Fibroblast of gingiva (primary cell): ENCODE measurements at places on chromosomes 7 and 10.

GRCh38 chr10:34139559-34139958 lies 675.5 kb downstream of the PARD3 start:
- peak; percentile 11 for DNase-seq

GRCh38 chr7:150931199-150931869 lies 46.8 kb downstream of the KCNH2 start:
- no peak for DNase-seq

- DNase-seq, result peak; percentile 47
These were observed 274.7 kb downstream of the HDAC9 start for GRCh38 chr7:18770154-18770811.

- DNase-seq, result peak; percentile 81
These were observed 74.1 kb downstream of the NRBF2 start for GRCh38 chr10:63206997-63207811.

GRCh38 chr10:74275755-74276290 lies 124.8 kb downstream of the ADK start:
- no peak for DNase-seq

DNA sequence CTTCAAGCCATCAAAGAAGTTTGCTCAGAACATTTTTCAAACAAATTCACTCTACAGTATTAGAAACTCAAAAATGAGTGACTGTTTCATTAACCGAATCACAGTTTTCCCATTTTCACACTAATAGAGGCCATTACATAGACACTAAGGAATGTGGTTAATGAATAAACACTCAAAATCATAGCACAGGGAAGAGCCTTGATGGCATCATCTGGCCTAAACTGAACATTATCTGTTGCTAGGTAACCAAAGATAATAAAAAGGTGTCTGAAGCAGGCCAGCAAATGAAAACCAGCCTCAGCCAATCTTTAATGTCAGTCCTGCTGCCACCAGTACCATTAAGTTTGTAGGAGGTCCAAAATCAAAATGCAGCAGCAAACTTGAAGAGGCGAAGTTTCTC lies 492.4 kb upstream of the STEAP1 start:
- no peak for DNase-seq

- DNase-seq, result no peak
These were observed 9.0 kb downstream of the ADCK2 start for GRCh38 chr7:140681766-140682165.

- DNase-seq, result no peak
These were observed 120.5 kb upstream of the IMMP2L start for GRCh38 chr7:111682588-111683340.

- DNase-seq, result peak; percentile 84
These were observed 21.8 kb upstream of the MRC1 start for GRCh38 chr10:17787087-17787961.

- DNase-seq, result no peak
These were observed 81.4 kb upstream of the GJD4 start for GRCh38 chr10:35523670-35524225.

- DNase-seq, result no peak
These were observed 30.5 kb downstream of the AP5Z1 start for GRCh38 chr7:4805984-4806300.
